ENCODE measurements at places on chromosomes 12 and 14. TPM values are rescaled to one million over a fixed set of nuclear protein-coding genes. Genes with fewer than 3 reads are reported as not detected.

The NGB gene
- not detected for total RNA-seq

The IGF1 gene
- 12.0 TPM for total RNA-seq

The SDR9C7 gene
- total RNA-seq, result not detected

The GYS2 gene
- not detected for total RNA-seq

The TTC9 gene
- 8.1 TPM for total RNA-seq

The FGF6 gene
- not detected for total RNA-seq

The RFLNA gene
- 0.49 TPM for total RNA-seq

The A2M gene
- 550 TPM for total RNA-seq

The STYK1 gene
- total RNA-seq, result 12.3 TPM

The PPP1R36 gene
- 3.2 TPM for total RNA-seq

The MYH6 gene
- not detected for total RNA-seq

DNA sequence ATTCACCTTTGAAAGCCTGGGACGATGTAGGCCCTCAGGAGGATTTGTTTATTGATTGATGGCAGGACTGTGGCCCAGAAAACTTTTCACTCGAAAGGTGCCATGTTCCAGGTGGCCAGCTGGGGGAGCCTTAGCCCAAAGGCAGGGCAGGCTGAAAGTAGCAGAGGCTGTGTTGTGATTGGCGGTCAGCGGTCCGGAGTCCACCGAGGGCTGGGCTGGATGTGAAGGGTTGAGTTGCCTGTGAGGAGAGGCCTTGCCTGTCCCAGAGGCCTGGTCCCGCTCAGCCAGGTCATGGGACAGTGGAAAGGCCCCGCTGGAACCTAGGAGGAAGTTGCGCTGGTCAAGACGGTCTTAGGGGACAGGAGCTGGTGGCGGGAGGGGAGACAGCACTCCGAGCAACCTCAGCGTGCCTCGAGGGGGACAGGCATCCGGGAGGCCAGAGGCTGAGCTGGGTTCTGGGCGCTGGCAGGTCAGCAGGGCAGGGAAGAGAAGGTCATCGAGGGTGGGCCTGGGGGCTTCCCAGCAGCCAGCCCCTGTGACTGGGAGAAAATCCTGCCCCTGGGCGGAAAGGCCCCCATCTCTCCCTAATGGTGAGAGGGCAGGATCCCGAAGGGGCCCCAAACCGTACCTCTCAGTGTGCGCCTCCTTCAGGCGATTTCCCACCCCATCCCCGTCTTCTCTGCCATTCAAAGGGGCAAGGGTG lies 26.3 kb downstream of the CMA1 start:
- DNase-seq, result peak; percentile 62

GRCh38 chr14:24996930-24997725 lies 52.8 kb downstream of the STXBP6 start:
- DNase-seq, result no peak

DNA sequence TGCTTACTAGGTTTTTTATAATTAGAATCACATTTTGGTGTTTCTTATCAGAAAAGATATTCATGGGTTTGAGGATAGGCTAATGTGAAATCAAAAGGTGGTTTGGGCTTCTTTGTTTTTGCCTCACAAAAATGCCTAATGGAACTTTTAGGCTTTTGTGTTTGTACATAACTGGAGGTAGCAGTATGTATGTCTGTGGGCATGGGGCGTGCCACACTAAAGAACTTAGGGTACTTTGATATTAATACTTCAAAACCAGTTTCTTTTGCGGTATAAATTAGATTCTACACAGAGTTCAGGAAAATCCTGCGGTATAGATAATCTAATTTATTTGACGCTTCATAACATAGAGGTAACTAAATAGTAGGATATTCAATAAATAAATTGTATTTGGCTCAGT lies 1.9 kb downstream of the ETV6 start:
- DNase-seq, result no peak

DNA sequence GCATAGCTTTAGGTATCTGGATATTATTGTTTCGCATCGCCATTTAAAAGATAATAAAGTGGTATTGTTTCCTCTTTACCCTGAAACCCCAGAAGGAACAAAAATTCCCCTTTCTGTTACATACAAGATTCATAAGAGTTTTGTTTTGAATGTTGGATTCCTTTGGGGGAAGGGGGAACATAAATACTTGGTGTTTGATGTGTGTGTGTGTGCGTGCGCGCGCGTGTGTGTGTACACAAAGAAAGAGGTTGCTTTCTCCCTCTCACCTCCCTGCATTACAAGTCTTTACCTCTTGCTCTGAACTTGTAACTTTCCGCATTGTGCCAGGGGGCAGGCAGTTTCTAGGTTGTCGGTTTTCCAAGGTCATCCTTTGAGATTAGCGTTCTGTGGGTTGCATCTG lies 76.4 kb downstream of the GPATCH2L start:
- no peak for DNase-seq

DNA sequence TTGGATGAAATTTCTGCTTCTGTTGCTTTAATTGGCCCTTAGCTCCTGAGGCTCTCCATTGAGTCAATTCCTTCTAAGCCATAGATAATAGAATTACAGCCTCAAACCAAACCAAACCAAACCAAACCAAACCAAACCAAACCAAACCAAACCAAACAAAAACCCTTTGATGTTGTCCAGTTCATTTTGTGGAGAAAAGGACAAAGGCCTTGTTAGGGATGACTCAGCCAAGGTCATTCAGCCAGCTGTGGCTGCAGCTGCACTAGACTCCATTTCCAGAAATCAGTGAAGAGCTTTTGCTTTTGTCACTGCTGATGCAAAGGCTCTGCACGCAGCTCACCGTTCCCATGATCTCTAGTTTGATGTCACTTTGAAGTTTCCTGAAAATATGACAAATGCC lies 82.2 kb upstream of the RMST start:
- no peak for DNase-seq

DNA sequence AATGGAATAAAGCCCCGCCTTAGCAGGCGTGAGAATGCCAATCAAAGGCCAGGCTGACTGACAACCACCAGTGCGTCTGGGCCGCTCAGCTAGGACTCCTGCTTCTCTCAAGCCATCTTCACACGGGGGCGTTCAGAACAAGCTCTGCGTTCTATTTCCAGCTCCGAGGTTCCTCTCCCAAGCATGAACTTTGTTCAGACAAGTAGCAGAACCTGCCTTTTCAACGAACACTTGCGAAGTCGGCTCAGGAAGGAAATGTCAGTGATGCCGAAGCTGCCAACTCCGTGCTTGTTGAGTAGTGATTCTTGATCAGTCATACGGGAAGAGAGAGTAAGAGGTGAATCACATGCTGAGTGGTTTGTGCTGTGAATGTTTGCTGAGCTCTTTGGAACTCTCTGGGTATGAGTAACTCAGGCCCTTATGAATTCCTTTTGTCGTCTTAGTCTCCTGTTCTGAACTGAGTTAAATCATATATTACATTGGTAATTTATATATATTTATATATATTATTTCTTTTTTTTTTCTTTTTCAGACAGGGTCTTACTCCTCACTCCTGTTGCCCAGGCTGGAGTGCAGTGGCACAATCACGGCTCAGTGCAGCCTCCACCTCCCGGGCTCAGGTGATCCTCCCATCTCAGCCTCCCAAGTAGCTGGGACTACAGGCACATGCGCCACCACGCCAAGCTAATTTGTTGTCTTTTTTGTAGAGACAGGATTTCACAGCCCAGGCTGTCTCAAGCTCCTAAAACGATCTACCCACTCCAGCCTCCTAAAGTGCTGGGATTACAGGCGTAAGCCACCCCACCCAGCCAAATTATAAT lies 29.4 kb upstream of the BCL7A start:
- no peak for DNase-seq

DNA sequence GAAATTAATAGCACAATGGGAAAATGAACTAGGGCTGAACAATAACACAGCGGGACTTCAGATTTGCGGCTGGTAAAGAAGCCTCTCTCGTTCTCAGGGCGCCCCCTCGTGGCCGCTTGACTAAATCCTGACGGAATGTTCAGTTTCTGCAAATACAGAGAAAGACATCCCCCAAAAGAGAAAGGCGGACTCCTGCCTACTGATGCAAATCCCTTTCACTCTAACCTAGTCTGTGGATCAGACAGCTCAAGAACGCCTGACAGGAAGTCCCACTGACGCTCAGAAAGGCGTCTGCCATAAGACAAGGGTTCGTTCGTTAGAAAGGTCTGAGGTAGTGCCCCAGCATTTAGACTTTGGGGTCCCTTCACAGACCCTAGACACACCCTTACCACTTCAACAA lies 2.5 kb downstream of the NUAK1 start:
- peak; percentile 86 for DNase-seq

- no peak for DNase-seq
Observed at GRCh38 chr12:114882083-114882482, 198.1 kb upstream of the TBX3 start.

DNA sequence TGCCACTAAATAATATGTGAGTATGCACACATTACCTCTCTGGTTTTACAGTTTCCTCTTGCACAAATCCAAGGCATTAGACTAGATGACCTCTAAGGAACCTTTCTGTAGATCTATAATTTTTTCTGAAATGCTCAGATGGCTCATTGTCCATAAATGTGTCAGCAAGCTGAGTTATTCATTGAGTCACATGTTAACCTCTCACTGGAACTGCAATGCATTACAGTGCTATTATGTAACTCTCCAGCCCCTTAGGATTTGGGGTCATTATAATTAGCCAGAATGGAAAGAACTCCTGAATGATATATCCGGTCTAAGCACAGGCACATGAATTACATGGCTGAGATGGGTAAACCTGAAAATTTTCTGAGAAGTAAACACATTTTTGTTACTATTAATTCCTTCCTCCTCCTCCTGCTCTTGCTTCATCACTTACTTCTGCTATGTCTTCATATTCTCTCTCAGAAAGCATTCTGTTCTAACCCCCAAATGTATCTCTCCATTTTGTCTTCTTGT lies 20.3 kb upstream of the DRAM1 start:
- no peak for DNase-seq

GRCh38 chr12:121916719-121917118 lies 1.7 kb upstream of the CFAP251 start:
- no peak for DNase-seq

DNA sequence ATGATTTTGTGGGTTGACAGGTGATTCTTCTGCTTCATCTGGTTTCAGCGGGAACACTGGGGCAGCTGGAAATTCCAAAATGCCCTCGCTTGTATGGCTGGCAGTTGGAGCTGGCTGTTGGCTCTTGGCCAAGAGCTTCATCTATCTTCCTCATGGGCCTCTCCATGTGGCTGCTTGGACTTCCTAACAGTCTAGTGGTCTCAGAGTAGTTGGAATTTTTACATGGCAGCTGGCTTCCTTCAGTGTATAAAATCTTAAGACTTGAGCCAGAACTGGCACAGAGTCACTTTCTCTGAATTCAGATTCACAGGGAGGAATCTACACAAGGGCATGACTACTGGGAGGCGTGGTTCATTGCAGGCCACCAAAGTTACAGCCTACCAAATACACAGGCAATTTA lies 204.9 kb upstream of the RMST start:
- DNase-seq, result no peak

DNA sequence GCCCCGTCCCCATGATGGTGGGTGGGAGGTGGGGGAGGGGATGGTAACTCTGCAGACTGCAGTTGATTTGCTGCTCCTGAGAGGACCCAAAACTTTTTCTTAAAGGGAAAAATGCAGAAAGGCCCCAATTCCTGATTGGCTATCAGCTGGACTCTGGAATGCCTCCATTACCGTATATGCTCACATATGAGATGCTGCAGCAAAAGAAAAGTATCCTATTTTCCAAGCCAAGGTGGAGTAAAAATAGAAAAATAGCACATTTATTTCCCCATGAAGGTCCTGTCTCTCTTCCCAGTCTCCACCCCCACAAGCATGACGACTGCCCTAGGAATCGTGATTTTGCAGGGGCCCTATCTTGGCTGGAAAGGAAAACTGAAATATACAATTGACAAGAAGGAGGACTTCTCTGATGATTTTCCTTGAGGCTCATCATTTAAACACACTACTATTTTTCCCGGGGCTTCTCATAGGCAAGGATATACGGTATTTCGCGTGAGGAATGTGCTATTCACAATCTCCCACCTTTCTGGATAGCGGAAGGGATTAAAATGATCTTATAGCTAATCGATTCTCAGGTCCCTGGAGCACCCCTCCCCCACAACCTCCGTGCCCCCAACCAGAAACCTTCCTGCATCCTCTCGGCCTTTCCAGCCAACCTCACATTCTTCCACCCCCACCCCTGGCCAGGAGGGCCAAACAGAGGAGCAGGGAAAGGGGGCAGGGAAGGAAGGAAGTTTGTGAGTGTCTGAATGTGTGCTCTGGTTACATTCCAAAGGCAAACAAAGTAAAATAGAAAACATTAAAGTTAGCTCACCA lies 138.9 kb upstream of the CCND2 start:
- no peak for DNase-seq

- no peak for DNase-seq
Observed at GRCh38 chr12:38903596-38903995, 1.8 kb downstream of the CPNE8 start.

DNA sequence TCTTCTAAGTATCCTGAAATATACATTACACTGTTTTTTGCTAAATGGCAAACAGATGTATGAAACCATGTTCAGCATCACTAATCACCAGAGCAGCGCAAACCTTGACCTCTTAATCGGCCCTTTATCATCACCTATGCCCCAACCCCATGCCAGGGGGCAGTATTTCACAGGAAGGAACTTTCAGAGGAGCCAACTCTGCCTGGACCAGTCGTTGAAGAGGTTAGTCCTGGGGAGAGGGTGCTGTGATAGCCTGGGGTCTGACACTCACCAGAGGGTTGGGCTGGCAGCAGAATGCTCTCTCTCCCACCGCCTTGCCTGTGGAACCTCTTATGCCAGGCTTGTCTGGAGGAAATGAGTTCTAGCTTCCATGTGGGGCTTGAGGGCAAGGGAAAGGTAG lies 411.7 kb downstream of the TMEM117 start:
- DNase-seq, result no peak

DNA sequence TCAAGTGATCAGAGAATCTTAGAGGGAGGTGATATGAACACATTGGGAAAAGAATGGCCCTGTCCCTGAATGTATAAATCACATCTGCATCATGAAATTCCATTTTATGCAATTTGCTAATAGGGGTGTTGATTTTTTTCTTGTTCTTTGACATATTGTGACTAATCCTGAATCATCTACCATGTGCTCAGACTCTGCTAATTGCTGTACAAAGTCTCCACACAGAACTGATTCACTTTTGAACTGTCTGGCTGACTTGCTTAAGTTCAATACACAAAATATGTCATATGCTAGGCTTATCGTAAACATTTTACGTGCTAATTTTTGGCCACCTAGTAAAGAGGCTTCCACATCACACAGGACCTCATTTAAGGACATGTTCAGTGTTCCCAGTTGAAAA lies 2.6 kb downstream of the TMEM132D start:
- no peak for DNase-seq

GRCh38 chr12:111444314-111444924 lies 38.7 kb downstream of the SH2B3 start:
- no peak for DNase-seq

GRCh38 chr12:126219654-126220279 lies 1154.5 kb downstream of the AACS start:
- DNase-seq, result no peak

- peak; percentile 43 for DNase-seq
Observed at GRCh38 chr12:57151741-57152630, 4.6 kb upstream of the LRP1-AS start.
